Pancreas (tissue), 10 donors: ENCODE measurements at places on chromosomes 1 and 21. TPM values are rescaled to one million over a fixed set of nuclear protein-coding genes. Genes with fewer than 3 reads are reported as not detected.

LRRC71 gene
- 0.59 TPM for polyA plus RNA-seq

LRRN2 gene
- polyA plus RNA-seq: 0.65 TPM

CLDN14 gene
- 1.9 TPM for polyA plus RNA-seq

CNR2 gene
- polyA plus RNA-seq: not detected

WDR64 gene
- not detected for polyA plus RNA-seq

GRCh38 chr1:9306006-9306405, 13.3 kb downstream of the SPSB1 start:
- no peak overlapping the region for H3K4me3 ChIP-seq
- no peak overlapping the region for H3K27ac ChIP-seq
- DNase-seq: no peak
- no peaks in the 10 kb centered on the region for H3K36me3 ChIP-seq
- H3K4me1 ChIP-seq: peaks cover 12% of the 10 kb centered on the region

DNA sequence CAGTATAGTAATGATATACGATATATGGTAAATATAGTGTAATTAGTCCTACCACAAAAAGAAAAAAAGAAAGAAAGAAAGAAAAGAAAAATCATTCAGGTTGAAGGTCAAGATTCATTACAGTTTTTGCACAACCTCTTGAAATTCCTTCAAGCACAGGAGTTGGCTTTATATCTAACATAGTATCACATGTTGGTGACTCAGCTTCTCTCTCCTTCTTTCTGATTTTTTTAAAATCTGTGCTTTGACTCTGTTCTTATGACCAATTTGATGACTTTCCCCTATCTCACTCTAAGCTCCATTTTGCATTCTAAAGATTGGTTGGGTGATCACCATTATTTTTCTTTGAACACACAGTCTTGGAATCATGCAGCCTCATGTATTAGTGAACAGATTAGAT, 148.2 kb upstream of the COL11A1 start:
- no peak overlapping the region for H3K27ac ChIP-seq
- H3K27me3 ChIP-seq: no peaks in the 10 kb centered on the region
- no peak overlapping the region for H3K4me3 ChIP-seq
- no peaks in the 10 kb centered on the region for H3K4me1 ChIP-seq

DNA sequence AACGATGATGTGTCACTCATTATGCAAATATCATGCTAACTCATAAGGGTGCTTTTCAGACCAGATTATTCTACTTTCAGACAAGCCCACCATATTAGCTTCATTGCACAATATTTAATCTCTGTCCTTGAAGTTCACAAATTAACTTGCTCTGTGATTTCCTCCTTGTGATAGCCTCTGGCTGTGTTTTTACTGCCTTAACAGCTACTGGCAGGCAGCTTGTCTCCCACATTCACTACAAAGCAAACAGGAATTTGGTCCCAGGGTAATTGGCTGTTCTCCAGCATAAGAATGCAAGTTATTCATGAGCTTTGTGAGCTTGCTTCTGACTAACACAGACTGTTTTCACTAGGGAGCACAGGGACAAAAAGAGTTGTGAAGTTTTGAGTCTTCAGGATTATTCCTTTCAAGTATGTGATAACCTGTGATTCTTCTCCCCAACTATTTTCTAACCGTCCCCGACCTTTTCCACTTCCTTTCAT, 87.9 kb upstream of the HMCN1 start:
- peaks cover 16% of the 10 kb centered on the region for H3K4me1 ChIP-seq
- H3K4me3 ChIP-seq: peak overlapping the region; percentile 2
- H3K36me3 ChIP-seq: no peaks in the 10 kb centered on the region
- no peak for DNase-seq

DNA sequence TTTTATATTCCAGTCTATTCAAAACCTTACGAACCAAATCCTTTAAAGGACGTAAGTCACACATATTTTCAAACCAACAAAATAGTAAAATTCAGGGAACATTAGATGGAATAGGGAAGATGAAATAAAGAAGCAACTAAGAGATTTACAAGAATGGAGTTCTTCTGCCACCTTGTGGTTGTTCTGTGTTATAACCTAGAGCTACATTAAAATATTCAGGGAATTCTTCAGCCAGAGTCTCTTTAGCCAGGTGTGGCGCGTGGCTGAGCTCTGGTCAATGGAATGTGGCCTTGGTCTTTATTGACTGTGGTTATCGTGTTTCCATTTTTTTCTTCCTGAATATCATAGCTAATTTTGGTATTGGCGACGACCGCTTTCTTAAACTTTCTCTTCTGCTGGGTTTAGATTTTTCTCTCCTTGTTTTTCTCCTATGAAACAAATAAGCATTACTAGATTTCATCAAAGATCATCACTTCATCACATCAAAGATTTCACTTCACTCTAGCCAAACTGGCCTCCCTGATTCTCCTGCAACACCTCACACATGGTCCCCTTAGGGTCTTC, 221.3 kb downstream of the MRPL39 start:
- H3K4me3 ChIP-seq: no peak overlapping the region
- H3K27ac ChIP-seq: no peak overlapping the region
- H3K4me1 ChIP-seq: peaks cover 5% of the 10 kb centered on the region
- DNase-seq: peak; percentile 76

DNA sequence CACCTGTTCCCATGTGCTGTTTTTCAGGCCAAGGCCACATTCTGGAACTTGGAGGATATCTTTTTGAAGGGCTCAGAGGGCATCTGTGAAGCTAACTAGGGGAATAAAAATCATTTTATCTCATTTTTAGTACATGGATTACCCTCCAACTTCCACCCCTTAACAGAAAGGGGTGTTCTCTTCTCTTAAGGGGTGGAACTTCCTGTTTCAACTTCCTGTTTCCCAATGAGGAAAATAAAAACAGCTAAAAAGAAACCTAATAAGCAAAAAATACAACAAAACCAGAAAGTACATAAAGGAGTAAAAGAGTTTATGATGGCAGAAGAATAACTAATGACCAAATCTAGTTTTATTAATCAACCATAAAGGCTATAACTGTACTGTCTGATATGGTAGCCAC, 24.8 kb upstream of the SLC22A15 start:
- H3K27ac ChIP-seq: no peak overlapping the region
- DNase-seq: no peak
- no peaks in the 10 kb centered on the region for H3K27me3 ChIP-seq

DNA sequence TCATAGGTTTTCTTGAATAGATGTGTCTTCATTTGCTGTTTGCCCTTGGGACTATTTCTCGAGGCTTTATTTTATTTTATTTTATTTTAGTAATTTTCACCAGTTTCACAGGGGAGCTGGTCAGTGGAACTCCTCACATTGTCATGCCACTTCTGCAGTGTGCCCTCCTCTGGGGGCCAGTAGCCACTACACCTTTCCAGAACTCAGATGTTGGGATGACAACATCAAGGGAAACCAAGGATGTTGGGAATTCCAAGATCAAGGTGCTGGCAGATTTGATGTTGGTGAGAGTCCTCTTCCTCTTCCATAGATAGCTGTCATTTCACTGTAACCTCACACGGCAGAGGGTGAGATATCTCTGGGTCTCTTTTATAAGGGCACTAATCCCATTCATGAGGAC, 35.5 kb downstream of the SLC26A9 start:
- no peak overlapping the region for H3K4me3 ChIP-seq
- no peak for DNase-seq
- H3K4me1 ChIP-seq: no peaks in the 10 kb centered on the region
- H3K27me3 ChIP-seq: no peaks in the 10 kb centered on the region
- H3K27ac ChIP-seq: no peak overlapping the region
- H3K36me3 ChIP-seq: no peaks in the 10 kb centered on the region

DNA sequence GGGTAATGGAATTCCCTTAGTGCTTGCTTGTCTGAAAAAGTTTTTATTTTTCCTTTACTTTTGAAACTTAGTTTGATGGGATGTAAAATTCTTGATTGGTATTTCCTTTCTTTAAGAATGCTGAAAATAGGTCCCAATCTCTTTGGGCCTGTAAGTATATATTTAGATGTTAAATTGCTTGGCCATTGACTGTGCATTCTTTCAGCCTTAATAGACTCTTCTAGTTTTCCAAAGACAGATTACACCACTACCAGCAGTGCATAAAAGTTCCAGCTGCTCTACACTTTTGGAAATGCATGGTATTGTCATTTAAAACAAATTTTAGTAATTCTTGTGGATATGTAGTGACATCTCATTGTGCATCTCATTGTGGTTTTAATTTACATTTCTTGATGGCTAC, 464.8 kb upstream of the USP24 start:
- H3K27ac ChIP-seq: no peak overlapping the region
- no peak for DNase-seq
- H3K36me3 ChIP-seq: no peaks in the 10 kb centered on the region
- H3K27me3 ChIP-seq: no peaks in the 10 kb centered on the region

- H3K4me1 ChIP-seq: peaks cover 36% of the 10 kb centered on the region
- H3K27ac ChIP-seq: no peak overlapping the region
- DNase-seq: no peak
Observed at GRCh38 chr1:206705191-206705590, 20.5 kb downstream of the MAPKAPK2 start.

DNA sequence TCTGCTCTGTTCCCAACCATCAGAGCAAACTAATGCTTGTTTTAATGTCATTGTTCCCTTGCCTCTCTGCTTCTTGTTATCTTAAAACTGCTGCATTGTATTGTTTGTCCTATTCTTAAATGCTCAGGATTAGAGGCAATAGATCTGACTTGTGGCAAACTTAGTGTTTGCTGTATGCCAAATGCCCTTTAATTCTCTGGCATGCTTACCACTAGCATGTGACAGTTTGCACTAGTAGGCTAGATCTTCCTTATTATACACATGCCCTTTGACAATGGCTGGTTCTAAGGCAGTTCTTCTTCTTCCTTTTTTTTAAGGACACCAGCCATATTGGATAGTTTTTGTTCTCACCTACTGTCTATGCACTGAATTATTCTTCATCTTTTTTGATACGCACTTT, 30.1 kb downstream of the PALMD start:
- no peaks in the 10 kb centered on the region for H3K4me1 ChIP-seq
- H3K27ac ChIP-seq: no peak overlapping the region

DNA sequence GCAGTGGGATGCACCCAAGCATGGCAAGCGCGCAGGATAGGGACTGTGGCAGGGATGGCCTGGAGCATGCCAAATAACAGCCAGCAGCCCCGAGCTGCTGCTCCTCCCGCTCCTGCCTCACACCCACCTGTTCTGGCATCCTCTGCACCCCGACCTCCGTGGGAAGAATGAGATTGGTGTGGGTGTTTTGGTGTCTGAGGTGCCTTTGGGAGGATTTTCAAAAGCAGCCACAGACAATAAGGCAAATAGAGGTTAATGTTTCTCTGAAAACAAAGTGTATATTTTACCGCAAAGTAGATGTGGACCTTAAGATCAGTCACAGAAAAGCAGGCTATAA, 35.5 kb downstream of the IGFN1 start:
- no peak overlapping the region for H3K27ac ChIP-seq
- H3K27me3 ChIP-seq: no peaks in the 10 kb centered on the region
- H3K36me3 ChIP-seq: no peaks in the 10 kb centered on the region
- no peak for DNase-seq
- H3K4me3 ChIP-seq: no peak overlapping the region
